ENCODE measurements at places on chromosomes 6 and 20.

DNA sequence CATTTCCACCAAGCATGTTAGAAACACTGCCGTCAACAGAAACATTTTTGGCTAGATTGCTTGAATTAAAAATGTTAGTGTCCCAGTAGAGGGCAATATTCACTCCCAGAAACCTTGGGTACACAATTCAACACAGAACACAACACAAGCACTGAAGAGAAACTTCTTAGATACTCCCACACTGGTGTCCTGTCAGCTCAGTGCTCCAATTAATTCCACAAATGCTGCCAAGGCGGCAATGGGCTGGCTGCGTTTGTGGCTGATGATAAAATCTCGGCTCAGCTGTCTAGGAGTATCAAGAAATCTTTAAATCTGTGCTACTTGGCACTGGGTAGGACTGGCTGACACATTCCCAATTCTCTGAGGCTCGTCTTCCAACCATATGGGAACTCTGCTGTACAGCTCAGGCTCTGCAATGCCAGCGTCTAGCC, 39.3 kb downstream of the BEND3 start:
- DNase-seq = no peak

- no peak for DNase-seq
Observed at GRCh38 chr6:94769197-94769596, 808.1 kb upstream of the MANEA start.

DNA sequence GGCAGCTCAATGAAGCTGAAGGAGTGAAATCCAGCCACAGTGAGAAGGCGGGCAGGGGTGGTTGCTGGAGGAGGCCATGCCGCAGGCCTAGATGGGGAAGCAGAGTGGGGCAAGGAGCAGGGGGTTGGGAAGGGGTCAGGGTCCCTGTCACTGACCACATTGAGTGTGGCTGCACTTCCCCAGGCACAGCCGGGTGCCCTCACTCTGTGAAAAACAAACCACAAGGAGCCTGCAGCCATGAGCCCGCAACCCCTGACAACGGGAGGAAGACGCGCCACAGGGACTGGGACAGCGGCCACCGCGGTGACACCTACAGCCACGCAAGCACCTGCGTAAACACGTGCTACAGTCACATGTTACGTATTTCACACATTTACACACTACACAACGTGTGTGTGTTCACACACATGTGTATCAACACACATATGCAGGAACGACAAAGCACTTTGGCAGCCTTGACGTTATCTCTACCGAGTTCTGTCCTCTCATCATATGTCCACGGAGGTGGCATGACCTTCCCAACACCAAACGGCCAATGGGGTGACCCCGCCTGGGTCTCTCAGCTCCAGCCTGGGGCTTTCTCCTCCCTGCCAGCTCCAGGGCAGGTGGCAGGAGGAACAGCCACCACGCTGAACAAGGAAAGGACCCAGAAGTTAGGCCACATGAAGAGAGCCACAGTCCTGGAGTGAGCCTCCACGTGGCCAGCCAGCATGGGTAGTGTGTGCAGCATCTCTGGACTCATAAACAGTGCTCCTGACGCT, 137.6 kb upstream of the RPS6KA2 start:
- DNase-seq = no peak

DNA sequence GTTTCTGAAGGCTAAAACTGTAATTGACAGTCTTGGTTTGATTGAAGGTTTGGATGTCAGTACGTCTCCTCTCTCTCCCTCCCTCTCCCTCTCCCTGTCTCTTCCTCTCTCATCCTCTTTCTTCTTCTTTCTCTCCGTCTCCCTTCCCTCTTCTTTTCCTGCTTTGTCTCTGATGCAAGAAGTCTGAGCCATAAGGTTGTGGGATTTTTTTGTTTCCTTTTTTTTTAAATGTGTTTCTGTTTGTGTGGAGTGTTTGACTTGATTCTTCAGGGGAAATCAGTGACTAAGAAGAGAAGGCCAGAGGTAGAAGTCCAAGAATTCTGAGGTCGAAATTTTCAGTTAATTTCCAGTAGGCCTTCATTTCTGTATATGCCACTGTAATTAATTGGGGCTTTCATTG, 111.9 kb downstream of the FOXO3 start:
- no peak for DNase-seq

DNA sequence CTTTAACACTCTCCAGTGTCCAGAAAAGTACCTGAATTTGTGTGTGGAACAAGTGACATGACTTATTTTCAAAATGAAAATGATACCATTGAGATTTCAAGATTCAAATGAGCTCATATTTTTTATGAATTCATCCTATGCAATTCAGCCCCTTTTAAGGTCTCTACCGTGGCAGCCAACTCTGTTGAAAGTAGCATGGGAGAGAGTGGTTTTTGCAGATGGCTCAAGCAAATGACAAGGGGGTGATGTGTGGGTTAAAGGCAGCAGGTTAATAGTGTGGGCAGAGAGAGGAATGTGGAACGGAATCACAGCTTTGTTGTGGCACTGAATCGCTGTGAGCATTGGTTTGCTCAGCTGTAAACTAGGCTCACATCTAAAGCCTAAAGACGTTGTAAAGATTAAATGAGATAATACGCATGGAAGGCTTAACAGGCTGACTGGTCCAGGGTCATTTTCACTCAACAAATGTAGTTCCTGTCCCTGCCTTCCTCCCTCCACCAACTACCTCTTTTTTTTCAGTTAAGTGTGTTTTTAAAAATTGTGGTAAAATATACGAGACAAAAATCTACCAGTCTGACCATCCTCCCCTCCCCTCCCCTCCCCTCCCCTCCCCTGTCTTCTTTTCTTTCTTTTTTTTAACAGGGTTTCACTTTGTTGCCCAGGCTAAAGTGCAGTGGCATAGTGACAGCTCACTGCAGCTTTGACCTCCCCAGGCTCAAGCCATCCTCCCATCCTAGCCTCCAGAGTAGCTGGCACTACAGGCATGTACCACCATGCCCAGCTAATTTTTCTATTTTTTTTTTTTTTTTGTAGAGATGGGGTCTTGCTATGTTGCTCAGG, 114.7 kb upstream of the ZNF217 start:
- no peak for DNase-seq

DNA sequence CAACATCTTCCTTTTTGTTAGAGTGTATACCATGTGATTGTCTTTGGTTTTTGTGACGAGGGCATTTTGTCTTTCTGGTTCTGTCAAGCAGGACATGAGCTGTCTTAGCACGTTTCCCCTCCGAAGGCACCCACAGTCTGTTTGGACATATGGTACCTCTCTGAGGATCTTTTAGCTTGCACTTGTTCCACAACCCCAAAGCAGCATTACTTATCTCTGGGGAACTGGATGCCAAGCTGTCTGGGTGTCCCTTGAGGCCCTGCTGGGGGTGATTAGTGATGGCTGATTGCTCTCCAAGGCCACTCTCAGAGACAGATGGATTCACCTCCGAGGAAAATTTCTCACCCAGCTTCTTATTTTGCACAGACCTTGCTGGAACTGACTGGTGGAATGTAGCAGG, 445.0 kb upstream of the CHD6 start:
- no peak for DNase-seq

GRCh38 chr20:54938707-54939106, 463.3 kb downstream of the DOK5 start:
- DNase-seq = no peak

DNA sequence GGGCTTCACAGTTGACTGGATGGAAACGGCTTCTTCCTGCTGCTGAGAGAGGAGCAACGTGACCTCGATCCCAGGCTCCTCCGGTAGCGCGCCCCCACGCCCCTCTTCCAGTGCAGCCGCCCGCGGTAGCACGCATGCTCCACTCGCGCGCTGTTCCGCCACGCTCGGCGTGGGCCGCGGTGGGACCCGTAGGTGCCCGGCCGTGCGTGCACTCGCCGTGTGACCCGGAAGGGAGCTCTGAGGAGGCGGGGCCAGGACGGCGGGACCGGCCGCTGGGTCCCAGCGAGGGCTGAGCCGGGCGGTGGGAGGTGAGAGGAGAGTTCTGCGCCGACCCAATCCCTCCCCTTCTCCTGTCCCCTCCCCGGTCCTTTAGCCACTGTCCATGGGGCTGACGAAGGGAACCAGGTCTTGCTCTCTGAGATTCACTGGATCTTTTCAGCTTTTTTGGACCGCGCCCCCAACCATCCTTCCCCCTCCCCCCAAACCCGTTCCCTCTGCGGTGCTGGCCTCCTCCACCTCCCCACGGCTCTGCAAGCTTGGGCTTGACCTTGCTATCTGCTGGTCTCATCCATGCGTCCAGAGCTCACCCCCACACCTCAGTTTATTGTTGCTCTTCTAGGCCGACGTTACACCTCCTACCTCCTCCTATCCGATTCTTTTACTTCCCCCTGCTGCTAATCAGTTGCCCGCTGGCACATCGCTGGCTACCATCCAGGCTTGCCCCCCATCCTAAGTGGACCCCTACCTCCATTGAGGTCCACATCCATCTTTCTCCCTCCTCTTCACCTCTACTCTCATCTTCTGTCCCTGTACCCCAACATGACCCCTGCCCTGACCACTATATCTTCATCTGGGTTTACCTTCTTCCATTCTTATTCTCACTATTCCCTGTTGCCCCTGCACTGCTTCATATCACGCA, at the start of gene CUL9:
TSS of gene CUL9 (plus strand) at position 255 of the 919 bp plus-strand sequence. CDS start 2,115 bp downstream, outside the sequence.
- DNase-seq = no peak

DNA sequence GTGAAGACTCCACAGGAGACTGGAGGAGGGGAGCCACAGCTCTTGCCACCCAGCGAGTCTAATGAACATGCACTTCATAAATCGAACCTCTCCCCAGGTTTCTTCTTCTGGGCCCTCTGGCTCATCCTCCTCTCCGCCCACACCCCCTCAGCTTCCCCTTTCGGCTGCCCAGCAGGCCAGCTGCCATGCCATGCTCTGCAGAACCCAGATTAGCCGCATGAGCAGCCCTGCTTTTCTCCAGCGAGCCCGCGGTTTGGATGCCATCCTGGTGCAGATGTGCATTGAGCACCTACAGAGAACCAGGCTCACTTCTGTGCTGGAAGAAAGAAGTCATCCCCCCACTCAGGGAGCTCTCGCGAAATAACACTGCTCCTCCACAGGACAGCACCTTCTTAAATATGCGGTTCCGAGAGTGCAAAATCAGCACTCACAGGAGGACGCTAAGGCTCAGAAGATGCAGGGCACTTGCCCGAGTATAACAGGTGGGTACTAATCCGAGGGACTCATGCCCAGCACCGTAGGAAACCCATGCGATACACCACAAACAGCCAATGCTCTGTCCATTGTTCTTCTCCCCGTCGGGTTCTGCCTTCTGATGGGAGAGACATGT, 143.0 kb upstream of the THBS2 start:
- DNase-seq = no peak

- DNase-seq = no peak
Observed at GRCh38 chr6:3041147-3041546, 27.1 kb upstream of the RIPK1 start.

GRCh38 chr6:154386848-154387717, 30.5 kb upstream of the IPCEF1 start:
- DNase-seq = peak; percentile 87

DNA sequence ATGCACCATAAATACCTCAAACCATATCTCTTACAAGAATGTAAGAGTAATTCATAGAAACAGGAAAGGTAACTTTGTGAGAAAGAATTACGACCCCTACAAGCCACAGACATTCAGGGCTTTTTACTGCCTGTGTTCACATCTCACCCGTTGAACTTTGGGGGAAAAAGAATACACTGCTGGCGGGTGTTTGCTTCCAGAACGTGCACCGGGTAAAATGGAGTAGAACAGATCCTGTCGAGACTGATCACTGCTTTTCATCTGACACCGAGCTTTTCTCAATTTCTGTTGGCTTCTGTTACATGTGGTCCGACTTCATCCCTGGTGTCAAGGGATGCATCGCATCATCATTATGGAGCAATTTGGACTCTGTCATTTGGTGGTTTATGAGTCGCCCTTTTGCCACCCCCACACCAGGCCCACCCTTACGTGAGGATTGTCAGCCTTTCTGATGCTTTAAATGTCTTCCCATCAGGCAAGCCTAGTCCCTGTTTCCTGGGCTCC, 219.2 kb upstream of the ZFP64 start:
- no peak for DNase-seq

- DNase-seq = no peak
Observed at GRCh38 chr6:31901415-31901952, 402 bp downstream of the ZBTB12 start.

GRCh38 chr6:161161889-161162624, 111.8 kb downstream of the AGPAT4 start:
- DNase-seq = peak; percentile 52

GRCh38 chr6:119442776-119443184, 93.2 kb upstream of the MAN1A1 start:
- no peak for DNase-seq

DNA sequence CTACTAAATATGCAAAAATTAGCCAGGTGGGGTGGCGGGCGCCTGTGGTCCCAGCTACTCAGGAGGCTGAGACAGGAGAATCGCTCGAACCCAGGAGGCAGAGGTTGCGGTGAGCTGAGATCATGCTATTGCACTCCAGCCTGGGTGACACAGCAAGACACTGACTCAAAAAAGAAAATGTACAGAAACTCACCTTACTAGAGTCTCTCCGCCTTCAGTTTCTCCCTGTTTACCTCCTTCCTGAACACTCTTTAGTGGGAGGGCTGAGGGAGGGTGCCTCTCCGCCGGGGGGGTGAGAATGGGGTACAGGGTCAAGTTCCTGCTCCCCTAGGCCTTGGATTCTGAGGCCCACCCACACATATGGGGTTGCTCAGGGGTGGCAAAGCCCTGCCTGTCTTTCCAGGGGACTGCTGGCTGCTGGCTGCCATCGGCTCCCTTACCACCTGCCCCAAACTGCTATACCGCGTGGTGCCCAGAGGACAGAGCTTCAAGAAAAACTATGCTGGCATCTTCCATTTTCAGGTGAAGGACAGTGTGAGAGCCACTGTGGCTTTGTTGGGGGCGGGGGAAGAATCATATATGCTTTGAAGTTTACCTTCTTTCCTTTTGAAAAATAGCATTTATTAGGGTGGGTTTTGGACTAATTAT, 13.4 kb downstream of the CAPN11 start:
- no peak for DNase-seq

DNA sequence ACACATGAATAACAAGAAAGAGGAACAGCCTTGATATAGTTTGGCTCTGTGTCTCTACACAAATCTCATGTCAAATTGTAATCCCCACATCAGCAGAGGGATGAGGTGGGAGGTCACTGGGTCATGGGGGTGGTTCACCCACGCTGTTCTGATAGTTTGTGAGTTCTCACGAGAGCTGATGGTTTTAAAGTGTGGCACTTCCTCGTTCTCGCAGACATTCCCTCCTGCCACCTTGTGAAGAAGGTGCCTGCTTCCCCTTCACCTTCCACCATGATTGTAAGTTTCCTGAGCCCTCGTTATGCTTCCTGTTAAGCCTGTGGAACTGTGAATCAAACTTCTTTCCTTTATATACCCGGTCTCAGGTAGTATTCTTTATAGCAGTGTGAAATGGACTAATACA, 13.1 kb downstream of the SRPK1 start:
- no peak for DNase-seq
